ENCODE measurements at places on chromosomes 1 and 21.

- no peak for DNase-seq
Measured at GRCh38 chr1:112460615-112461014, 48.1 kb upstream of the WNT2B start.

GRCh38 chr1:69649383-69649990, 81.8 kb downstream of the LRRC7 start:
- DNase-seq = no peak

DNA sequence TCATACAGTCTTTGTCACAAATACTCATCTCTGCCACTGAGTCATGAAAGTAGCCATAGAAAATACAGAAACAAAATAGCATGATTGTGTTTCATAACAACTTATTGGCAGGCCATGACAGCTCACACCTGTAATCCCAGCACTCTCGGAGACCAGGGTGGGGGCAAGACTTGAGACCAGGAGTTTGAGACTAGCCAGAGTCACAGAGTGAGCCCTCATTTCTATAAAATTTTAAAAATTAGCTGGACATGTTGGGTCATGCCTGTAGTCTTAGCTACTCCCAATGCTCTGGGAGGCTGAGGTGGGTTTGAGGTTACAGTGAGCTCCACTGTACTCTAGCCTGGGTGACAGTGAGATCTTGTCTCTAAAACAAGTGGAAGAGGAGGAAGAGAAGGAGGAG, 411.1 kb downstream of the PCP4 start:
- no peak for DNase-seq

GRCh38 chr1:215637041-215637573, 70.0 kb downstream of the KCTD3 start:
- DNase-seq = no peak

DNA sequence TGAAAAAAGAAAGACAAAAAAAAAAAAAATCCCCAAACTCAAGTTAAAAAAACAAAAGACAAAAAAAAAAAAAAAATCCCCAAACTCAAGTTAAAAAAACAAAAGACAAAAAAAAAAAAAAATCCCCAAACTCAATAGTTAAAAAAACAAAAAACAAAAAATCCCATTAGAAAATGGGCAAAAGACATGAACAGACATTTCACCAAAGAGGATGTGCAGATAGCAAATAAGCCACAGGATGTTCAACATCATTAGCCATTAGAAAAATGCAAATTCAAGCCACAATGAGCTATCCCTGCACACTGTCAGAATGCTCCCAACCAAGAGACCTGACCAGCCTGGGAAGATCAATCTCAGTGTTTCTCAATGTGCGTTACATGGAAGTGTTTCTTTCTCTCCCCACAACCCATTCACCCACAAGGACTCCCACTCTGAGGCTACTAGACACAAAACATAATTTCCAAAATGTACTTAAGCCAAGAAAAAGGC, 33.9 kb downstream of the MRAP start:
- no peak for DNase-seq

- DNase-seq = no peak
Measured at GRCh38 chr1:182263706-182264105, 127.9 kb downstream of the GLUL start.

GRCh38 chr1:200107004-200107470, 79.5 kb downstream of the NR5A2 start:
- DNase-seq = no peak

- DNase-seq = no peak
Measured at GRCh38 chr1:77040826-77041225, 173.5 kb downstream of the ST6GALNAC5 start.

GRCh38 chr1:235018161-235018560, 110.5 kb downstream of the TOMM20 start:
- DNase-seq = no peak

GRCh38 chr1:168824418-168825065, 95.5 kb upstream of the DPT start:
- no peak for DNase-seq

GRCh38 chr1:245043611-245043940, 111.2 kb upstream of the KIF26B start:
- DNase-seq = no peak

DNA sequence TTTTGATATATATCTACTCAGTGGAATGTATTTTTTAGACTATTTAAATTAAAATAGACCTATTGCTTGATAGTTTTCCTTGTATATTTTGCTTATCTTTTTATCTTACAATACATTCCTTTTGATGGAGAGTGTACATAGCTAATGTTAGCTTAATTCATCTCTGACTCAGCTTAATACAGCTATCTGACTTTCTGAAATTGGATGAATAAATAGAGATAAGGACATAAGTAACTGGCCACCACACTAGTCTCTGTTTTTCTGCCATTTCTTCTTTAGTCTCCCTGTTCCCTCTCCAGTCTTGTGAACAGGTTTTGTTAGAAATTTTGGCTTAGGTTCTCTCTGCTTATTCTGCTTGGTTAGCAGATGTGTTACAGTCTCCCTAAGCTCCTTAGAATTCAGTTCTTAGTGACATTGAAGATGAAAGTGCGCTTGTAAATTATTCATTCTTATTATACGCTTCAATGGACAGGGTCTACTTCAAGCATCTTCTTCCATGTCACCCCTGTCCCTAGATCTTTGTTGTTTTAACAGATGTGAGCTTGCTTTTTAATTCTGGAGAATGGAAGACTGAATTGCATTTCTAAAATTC, 59.6 kb downstream of the XPR1 start:
- no peak for DNase-seq

DNA sequence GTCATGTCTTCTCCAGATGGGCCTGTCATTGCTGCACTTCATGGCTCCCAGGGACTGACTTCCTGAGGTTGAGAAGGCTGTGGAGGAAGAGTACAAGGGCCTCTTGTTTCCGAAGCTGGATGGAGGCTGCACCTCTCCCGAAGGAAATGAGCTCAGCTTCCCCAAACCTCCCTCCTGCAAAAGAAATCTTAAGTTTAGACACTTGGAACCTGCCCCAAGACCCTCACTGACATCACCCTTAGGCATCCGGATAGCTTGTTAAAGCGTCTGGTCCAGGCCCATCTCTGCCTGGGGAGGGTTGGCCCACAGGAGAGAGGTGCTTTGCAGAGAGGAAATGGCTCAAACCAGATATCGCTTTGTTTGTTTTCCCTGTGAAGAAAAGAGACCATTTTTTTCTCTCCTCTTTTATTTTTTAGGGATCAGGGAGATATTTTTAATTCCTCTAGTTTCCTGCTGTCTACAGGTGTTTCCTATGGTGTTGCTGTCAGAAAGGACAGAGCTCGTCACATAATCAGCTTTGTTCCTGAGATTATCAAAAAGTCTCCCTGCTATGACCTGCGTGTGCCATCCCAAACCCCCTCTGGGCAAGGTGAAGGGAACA, 25.0 kb downstream of the RCSD1 start:
- no peak for DNase-seq

DNA sequence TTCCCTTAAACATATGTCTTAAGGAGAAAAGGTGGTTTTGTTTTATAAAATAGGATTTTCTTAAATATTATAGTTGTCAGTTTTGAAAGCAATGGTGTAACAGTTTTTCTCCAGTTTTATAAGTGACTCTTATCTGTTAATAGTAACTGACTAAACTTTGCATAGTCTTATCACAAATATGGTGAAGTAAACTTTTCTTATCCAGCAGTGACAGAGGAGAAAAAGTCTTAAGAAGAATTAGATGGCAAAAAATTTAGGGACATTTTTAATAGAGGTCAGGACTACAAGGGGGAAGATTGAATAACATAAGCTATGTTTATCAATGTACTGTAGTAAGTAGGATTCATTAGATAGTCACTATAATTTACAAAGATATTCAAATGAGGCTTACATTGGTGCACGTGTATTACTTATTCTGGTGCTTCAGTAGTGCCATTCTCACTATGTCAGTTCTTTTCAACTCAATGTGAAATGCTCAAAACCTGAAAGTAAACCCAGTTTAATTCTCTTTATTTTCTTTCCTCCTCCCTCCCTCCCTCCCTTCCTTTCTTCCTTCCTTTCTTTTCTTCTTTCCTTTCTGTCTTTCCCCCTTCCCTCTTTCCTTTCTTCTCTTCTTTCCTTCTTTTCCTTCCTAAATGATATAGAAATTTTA, 26.1 kb downstream of the F3 start:
- no peak for DNase-seq

DNA sequence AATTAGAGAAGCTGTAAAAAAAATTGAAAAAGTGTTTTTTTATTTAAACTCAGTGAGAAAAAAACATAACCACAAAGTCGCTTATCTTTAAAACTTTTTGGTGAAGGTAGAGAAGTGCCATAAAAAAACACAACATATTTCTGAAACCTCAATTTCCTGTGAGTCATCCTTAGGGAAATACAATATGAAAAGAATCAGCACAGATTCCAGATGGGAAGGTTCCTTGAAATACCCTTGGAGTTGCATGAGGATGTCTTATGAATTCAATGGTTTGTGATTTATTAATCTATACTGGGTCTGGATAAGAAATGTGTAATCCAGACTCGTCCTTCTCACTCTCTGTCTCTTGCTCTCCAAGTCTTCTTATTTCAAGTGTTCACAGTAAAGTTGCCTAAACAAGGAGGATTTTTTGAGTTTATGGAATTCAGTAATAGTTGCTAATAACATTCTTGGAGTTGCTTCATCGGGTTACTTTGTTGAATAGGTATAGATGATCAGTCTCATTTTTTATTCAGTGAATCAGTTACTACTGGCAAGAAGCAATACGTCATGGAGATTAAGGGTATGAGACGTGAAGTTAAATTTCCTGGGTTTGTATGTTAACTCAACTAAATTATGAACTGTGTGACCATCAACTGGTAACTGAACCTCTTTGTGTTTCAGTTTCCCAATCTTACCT, 191.4 kb downstream of the KCNK2 start:
- no peak for DNase-seq
